ENCODE measurements at places on chromosomes 6 and 20.
A peak's percentile ranks its signal among the peaks of the same experiment; 100 is the strongest.

DNA sequence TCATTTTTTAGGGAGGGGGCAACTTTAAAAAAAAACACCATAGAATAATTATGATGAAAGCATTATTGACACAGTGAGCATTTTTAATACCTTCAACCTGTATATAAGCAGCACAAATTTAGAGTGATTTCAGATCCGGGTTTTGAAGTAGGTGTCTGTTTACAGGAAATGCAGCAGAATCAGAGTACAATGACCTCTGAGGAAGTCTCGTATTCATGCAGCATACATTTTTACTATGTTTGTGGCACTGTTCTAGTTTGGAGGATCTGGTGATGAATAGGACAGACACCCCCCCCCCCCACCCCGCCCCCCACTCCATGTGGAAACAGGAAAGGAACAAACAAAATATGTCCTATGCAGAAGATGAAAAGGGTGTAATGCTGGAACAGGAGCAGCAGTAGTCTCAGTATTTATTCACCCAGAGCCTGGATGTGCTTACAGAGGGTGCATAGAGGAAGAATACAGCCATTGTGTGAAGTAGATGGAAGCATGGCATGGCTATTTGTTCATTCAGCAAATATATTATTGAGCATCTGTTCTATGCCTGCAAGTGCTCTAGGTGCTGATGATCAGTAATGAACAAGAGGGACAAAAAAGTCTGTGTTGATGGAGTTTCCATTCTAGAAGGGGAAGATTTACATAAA is 19.7 kb downstream of the VAPB start:
- DNase-seq: no peak

DNA sequence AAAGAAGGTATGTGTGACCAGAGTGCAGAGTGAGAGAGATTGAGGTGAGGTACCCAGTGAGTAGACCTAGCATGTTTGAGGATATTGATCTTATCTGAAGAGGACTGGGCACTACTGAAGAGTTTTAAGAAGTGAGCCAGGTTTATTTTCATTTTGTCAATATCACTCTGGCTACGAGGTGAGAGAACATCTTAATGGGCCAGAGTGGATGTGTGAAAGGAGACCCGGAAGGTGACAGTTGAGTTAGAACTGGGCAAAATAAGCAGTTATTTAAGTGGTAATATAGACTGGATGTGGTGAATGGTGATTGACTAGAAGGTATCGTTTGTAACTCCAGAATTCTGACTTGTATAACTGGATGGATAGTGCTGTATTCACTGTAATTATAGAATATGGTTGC is 134.1 kb downstream of the QKI start:
- no peak for DNase-seq

GRCh38 chr20:25539742-25540672 is 45.3 kb downstream of the NINL start:
- DNase-seq: no peak

DNA sequence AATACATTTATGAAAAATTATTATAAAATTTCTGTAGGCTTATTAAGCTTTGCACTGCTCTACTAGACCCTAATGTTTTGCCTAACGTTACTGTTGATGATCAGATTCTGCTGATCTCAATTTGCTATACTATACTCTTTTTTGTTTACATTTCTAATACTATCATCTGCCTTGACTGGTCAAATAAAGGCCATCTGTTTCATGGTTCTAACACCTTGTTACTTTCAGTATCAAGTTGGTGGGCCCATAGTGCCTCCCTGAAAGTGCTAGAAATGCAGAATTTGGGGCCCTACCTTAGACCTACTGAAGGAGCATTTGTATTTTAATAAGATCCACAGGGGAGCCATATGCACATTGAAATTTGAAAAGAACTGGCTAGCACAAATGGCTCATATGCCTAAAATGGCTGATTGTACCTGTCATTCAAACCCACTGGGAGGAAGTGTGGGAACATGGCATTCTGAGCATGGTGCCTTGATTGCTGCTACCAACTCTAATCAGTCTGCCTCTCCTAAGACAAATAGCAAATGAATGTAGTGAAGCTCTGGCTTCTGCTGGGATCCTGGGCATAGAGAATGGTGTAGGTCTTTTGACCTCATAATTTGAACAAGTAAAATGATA is 199.1 kb upstream of the BTBD3 start:
- no peak for DNase-seq

GRCh38 chr6:150499882-150500312 is 99.8 kb upstream of the PLEKHG1 start:
- no peak for DNase-seq

DNA sequence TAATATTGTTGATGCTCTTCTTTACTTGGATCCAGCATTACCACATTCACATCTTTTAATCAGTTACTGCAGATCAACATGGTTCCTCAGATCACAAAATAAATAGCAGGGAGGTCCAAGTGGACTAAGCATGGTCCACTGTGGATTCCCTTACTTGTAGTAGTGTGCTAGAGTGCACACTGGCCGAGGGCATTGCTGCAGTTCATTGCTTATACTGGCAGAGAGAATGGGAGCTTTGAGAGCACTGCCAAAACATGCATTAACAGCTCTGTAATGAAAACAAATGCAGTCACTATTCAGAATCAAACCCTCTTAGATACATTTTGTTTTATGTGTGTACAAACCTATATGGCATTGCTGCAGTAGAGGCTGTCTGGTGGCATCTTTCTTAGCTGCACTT is 471.5 kb downstream of the CD109 start:
- no peak for DNase-seq

- DNase-seq: no peak
These were observed 549.2 kb upstream of the ID4 start for GRCh38 chr6:19287928-19288327.

- DNase-seq: no peak
These were observed 55.0 kb upstream of the HLA-A start for GRCh38 chr6:29887330-29887818.

GRCh38 chr6:163725008-163725941 is 310.8 kb downstream of the QKI start:
- no peak for DNase-seq

DNA sequence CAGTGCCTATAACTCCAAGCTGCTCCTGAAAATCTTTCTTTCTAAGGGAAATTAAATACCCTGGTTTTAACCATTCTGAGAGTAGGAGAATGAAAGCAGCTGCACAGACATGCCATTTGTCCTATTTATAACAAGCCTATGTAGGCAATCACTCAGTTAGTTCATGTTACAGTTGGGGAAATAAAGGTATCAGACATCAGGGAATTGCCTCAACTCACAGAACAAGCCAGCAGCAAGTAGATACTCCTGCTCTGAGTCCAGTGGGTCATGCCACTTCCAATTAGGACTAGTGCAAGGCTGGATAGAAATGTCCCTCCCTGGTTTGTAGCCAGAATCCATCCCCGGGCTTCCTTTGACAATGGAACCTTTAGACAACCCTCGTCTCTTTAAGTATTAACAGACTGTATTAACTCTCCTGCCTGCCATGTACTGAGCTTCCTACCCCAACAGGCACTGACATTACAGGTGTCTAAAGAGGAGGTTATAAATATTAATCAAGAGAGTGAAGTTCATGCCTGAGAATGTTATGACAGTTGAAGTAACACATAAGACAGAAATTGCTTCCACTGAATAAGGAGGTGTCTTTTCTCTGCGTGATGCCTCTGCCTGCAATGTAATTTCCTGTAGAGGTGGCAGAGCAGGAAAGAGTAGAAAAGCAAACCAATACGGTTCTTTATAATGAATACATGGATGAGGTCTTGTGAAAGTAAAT is 28.0 kb upstream of the MARCKS start:
- DNase-seq: no peak

DNA sequence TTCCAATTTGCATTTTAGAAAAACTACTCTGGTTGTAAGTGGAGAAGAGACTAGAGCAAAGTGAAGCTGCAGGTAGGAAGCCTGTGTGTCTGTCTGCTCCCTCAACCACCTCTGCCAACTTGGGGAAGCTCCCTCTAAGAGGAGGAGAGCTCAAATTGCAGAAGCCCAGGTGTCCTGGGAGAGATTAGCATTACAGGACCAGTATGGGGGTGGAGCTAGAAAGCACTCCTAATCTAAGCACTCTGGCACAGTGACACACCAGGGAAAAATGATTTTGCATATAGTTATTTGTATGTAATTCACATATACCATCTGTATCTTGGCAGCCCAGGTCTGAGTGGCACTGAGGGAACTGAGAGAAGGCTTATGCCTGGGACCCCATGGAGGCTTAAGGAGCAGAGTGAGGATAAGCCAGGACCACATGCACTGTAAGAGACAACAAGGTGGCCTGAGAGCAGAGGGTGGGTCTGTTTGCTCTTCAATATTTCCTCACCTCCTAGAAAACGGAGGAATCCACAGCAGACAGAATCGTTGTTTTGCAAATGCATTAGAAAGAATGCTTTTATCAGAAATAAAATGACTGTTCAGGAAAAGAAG is 13.6 kb downstream of the GSTA2 start:
- no peak for DNase-seq

GRCh38 chr6:14082771-14083170 is 34.8 kb upstream of the CD83 start:
- DNase-seq: no peak

DNA sequence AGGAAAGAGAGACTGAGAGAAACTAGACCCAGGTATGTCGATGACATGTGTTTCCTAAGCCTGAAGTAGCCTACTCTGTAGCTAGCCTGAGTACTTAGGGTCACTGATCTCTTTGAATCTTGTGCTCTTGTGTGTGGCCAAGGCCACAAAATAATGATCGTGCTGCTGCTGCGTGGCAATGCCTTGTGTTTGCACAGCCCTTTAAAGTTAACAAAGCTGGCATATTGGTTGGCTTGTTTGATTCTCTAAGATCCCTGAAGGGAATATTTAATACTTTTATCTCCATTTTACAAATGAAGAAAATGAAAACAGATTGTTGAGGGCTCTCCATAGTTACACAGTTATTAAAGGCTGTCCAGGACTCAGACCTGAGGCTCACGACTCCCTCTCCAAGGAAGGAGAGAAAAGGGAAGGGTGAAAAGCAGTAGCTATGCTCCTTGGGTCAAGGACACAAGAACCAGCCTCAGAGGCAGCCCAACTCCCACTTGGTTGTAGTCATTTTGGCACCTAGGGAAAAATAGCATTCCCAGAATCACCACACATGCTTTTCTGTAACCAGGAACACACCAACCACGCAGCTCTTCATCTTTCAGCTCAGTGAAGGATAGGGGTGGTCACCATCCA is 130.7 kb downstream of the LRFN2 start:
- DNase-seq: no peak

DNA sequence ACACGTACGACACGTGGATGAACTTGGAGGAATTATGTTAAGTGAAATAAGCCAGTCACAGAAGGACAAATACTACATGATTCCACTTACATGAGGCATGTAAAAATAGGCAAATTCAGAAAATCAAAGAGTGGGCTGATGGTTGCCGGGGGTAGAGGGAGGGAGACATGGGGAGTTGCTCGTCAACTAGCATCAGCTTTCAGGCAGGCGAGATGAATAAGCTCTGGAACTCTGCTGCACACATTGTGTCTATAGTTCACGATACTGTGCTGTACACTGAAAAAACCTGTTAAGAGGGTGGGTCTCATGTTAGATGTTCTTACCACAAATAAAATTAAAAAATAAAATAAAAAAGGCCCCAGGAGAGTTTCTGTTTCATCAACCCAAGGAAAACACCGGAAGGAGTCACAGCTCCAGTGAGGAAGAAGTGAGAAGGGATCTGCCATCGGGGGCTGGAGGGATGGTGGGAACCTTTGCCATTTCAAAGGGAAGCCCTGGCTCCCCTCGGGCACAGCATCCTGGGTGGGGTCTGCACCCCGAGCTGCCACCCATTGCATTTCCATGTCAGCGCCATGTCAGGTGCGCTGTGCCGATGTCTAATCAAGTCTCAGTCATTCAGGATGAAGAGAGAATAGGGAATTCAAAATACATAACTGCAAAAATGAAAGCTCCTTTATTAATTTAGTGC is 98.3 kb downstream of the SLC22A23 start:
- no peak for DNase-seq

- DNase-seq: no peak
These were observed 133.9 kb upstream of the SOX4 start for GRCh38 chr6:21459641-21460040.

DNA sequence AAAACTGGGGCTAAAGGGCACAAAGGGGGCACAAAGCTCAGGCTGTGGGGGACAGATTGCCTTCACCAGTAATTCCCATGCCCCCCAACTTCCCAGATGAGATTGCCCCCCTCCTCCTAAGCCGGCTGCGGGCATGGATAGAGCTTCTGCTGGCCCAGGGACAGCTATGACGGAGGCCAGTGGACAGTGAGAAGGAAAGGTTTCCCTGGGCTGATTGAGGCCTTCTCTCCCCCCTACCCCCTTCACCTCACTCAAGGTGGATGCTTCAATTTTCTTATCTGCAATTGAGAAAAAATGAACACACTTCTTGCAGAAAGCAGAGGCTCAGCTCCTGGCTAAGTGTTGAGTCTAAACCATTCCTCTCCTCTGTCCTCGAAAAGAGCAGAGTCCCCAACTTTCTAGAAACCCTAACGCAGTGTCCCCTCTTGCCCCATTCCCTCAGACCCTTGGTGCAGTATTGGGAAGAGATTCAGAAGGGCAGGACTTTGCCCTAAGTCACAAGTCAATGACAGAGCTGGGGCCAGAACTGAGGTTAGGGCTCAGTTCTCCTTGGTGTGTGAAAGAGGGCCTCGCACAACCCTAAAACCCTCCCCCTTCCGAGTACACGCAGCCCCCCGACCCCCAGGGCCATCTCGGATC is 808 bp downstream of the SDC4 start:
- DNase-seq: no peak

DNA sequence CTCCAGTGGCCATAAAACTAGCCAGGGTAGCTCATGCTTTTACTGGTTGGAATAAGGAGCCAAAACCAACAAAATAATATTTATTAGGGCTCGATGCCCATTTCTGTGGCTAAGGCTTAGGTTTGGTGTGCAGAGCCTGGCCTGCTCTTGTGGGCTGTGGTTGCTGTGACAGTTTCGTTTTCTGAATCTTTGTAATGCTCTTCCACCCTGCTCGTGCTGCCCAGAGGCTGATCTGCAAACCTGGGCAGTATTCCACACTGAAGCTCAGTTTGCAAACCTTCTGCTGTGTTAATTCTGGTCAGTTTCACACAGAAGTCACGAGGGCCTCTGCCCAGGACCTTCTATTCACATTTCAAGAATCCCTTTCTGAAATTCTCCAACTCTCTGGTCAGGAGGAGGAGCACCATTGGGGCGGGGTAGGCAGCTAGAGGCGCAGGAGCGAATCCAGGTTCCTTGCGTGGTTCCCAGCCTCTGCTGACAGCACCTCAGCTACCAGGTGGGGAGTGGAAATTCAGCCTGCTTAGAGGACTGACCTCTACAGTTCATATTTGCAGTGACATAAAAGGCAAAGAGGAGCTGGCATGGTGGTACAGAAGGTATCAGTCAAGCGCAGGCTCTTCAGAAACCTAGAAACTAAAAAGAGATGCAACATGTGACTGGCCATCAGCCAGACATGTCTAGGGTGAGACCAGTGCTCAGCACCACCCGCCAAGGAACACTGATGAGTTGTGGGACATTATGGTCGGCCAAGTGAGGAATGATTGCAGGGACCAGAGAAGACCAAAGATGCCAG is 14.3 kb upstream of the C20orf144 start:
- peak; percentile 51 for DNase-seq
